Muscle of leg (tissue), 16 donors: ENCODE measurements at places on chromosomes 7 and 10. TPM values are rescaled to one million over a fixed set of nuclear protein-coding genes. Genes with fewer than 3 reads are reported as not detected.

Gene SYT15
- total RNA-seq: 1.1 TPM

Gene GATA3
- 0.18 TPM for total RNA-seq

Gene PDE6C
- total RNA-seq: not detected

Gene FGFBP3
- total RNA-seq: 0.84 TPM

Gene TMEM196
- total RNA-seq: 0.04 TPM

Gene CDC14C
- total RNA-seq: 0.04 TPM

Gene CPEB3
- total RNA-seq: 2.0 TPM

Gene TBXAS1
- total RNA-seq: 4.4 TPM

Gene MYL7
- 13.0 TPM for total RNA-seq

Gene STMP1
- total RNA-seq: 16.9 TPM

Gene RET
- total RNA-seq: 1.2 TPM

Gene PTF1A
- not detected for total RNA-seq

Gene CPN1
- 0.09 TPM for total RNA-seq

Gene C7orf33
- total RNA-seq: 0.27 TPM

Gene NUDT13
- total RNA-seq: 2.0 TPM

Gene LRGUK
- 0.89 TPM for total RNA-seq

Gene MUC12
- total RNA-seq: 0.31 TPM

Gene PFKP
- 16.4 TPM for total RNA-seq

Gene ADAM22
- 15.3 TPM for total RNA-seq

Gene DLX5
- 0.13 TPM for total RNA-seq

Gene TMEM236
- total RNA-seq: 0.40 TPM

Gene DYDC2
- total RNA-seq: 0.04 TPM

Gene GOLGA7B
- 0.04 TPM for total RNA-seq

Gene PLA2G12B
- not detected for total RNA-seq

Gene NODAL
- 0.04 TPM for total RNA-seq

Gene SLC39A12
- 0.04 TPM for total RNA-seq

Gene ACTA2
- total RNA-seq: 214 TPM

Gene TMEM178B
- 0.62 TPM for total RNA-seq

Gene HMX2
- not detected for total RNA-seq

Gene ASZ1
- not detected for total RNA-seq

Gene ADRA2A
- total RNA-seq: 2.3 TPM

Gene AKR1C3
- 0.75 TPM for total RNA-seq

Gene HOGA1
- 0.89 TPM for total RNA-seq

Gene CCL24
- total RNA-seq: 0.13 TPM

Gene SRRM3
- 0.31 TPM for total RNA-seq

Gene FKBP6
- not detected for total RNA-seq

Gene PNLIP
- total RNA-seq: 0.18 TPM

Gene PRSS37
- not detected for total RNA-seq

Gene CTBP2
- total RNA-seq: 36.8 TPM

Gene TAS2R40
- not detected for total RNA-seq

Gene CLDN15
- total RNA-seq: 4.3 TPM

Gene C1QL3
- 0.04 TPM for total RNA-seq

Gene NRG3
- total RNA-seq: 0.04 TPM

Gene MOGAT3
- total RNA-seq: not detected

Gene ITGA8
- 8.4 TPM for total RNA-seq

Gene ARHGEF35
- 0.80 TPM for total RNA-seq

Gene MYO1G
- 0.58 TPM for total RNA-seq

Gene ADARB2
- total RNA-seq: 0.13 TPM

Gene SPDYE8
- total RNA-seq: 0.09 TPM

Gene ACTL6B
- not detected for total RNA-seq

Gene HPS6
- 10.1 TPM for total RNA-seq

Gene ICA1
- 4.7 TPM for total RNA-seq

Gene GRID1
- total RNA-seq: 2.7 TPM

Gene CASP2
- total RNA-seq: 12.1 TPM

Gene LMBR1
- 42.8 TPM for total RNA-seq

Gene EMX2
- 5.7 TPM for total RNA-seq

Gene CHCHD3
- 75.0 TPM for total RNA-seq

Gene CPVL
- total RNA-seq: 24.8 TPM
